ENCODE measurements at places on chromosomes 3 and 15.
A peak's percentile ranks its signal among the peaks of the same experiment; 100 is the strongest.

- no peak for DNase-seq
Measured at GRCh38 chr3:59131016-59131766, 81.4 kb upstream of the CFAP20DC start.

DNA sequence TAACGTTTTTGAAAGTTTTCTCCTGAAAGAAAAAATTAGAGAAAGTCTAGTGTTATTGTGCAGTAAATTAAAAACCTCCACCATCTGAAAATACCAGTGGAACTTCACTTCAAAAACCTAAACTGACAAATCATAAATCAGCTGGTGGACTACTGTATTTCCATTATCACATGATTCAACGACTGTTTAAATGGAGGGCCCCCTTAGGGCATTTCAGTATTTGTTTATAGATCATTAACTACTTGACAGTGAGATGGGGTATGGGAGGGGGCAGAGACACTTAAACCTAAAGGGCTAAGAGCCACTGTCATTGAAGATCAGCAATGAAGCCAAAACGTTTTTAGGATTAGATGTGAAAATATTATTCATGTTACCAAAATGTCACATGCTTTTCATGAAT, 8.8 kb upstream of the C15orf61 start:
- no peak for DNase-seq

GRCh38 chr3:53775834-53776251, 70.4 kb downstream of the CHDH start:
- no peak for DNase-seq

GRCh38 chr3:135240426-135240825, 445.4 kb downstream of the EPHB1 start:
- DNase-seq, result peak; percentile 11

DNA sequence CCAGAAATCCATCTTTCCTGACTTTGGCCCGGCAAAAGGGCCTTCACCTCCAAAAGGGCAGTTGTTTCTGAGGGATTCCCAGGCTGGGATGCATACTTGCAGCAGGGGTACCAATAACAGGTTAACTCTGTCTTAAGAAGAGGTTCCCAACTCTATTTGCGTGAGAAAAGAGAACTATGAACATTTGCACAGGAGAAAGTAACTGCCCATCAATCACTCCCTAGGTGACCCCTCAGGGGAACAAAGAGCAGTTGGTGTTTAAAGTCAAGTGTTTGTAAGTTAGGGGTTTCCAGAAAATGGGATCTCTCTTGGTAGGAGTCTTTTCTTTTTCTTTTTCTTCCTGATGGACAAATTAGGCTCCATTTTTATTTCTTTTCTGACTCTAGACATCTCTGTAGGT, 97.3 kb downstream of the EPHB1 start:
- no peak for DNase-seq

All from GM12865 (cell line).